Peyer's patch (tissue), 4 donors: ENCODE measurements at places on chromosomes 1 and 21. TPM values are rescaled to one million over a fixed set of nuclear protein-coding genes. Genes with fewer than 3 reads are reported as not detected.

OR10J4 gene
- not detected for total RNA-seq

CD52 gene
- 4.9 TPM for total RNA-seq

DNA sequence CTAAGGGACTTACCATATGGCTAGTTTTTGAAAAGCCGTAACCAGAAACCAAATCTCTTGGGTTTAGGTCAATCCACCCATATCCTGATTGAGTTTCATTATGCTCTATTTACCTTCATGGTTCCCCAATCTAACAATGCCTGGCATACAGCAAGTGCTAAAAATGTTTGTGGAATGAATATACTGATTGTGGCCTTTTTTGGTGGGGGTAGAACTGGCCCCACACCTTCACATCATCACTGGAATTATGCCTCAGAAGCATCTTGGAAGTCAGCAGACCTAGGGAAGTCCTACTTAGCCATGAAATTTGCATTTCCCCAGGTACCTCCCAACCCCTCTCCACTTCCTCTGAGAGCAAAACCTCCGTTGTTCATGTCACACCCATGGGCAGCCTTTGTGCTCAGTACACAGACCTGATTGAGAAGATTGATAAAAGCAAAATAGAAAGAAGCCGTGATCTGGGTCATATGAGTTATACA lies 17.8 kb upstream of the SLAMF1 start:
- DNase-seq = peak; percentile 57
- no peak overlapping the region for H3K4me3 ChIP-seq
- H3K27ac ChIP-seq = peak overlapping the region; percentile 24

DNA sequence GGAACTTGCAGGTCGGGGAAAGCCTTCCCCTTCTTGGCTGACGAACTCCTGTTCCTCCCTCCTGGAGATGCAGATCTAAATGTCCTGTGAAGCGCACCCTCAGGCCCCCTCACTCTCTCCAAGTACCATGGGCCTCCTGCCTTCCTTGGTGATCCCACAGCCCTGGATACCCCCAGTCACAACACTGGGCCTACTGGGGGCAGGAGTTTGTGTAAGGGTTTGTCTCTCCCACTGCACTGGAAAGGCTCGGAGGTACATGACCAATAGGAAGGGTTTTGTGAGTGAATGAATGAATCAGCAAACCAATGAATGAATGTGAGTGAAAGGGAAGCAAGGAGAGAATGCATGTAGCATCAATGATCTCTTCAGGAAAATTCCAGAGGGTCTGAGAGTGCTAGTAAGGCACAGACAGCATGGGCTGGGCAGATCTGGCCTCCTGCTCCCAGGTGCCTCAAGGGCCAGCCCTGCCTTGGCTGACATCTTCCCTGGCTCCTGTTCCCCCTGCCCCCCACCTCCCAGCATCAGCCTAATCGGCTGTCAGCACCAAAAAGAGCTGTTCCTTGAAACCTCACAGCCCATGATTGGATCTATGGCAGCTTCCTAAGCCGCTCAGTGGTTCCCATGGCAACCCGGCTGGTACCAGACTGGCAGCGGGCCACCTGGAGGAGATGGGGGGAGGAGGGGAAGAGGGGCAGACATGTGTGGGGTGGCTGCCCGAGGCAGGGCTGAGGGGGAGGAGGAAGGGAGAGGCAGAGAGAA lies 95.8 kb downstream of the VWA5B1 start:
- H3K4me1 ChIP-seq = no peaks in the 10 kb centered on the region
- no peak overlapping the region for H3K4me3 ChIP-seq
- peaks cover 3% of the 10 kb centered on the region for H3K27me3 ChIP-seq
- H3K36me3 ChIP-seq = no peaks in the 10 kb centered on the region

DNA sequence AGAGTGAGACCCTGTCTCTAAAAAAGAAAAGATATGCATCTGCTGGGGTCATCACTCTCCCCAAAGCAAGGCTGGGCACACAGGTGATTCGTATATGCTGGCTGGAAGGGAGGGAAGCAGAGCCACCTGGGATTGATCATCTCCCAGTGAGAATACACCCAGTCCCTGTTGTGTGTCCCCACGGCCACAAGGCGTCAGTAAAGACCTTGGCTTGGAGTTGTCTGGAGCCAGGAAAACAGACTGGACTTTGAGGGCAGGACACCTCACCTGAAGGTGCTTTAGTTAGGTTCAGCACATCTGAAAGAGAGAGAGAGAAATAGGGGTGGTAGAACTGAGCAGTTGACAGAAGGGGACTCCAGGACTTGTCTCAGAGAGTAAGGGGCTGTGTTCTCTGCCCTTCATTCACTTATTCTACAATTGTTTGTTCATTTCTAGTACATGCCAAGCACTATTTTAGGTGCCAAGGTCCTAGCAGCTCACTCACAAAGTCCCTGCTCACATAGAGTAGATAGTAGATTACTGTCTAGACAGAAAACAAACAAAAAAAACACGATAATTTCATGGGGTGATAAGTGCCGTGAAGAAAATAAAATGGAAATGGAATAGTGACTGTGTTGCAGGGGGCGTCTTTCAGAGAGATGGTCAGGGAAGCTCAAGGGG lies 13.5 kb downstream of the CITED4 start:
- no peaks in the 10 kb centered on the region for H3K4me1 ChIP-seq
- no peak overlapping the region for H3K4me3 ChIP-seq
- H3K27me3 ChIP-seq = no peaks in the 10 kb centered on the region
- H3K27ac ChIP-seq = no peak overlapping the region

GRCh38 chr1:24899581-24900485 lies 30.2 kb downstream of the RUNX3 start:
- DNase-seq = no peak
- H3K27ac ChIP-seq = no peak overlapping the region
- H3K4me3 ChIP-seq = no peak overlapping the region

DNA sequence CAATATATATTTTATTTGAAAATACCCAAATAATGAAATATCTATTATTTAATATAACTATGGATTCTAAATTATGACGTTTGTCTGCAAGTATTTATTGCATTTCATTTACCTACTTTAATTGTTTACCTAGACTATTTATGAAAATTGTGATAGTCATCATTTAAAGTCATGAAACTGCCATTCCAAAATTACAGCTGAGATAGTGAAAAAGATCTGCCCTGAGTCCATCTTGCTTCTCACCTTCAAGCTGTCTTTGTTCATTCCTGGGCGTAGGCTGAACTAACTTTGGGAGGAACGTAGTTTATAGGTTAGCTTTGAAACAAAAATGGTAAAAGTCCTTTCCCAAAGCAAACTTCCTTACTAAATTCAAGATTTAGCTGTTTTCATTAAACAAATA lies 12.4 kb upstream of the HPDL start:
- H3K27ac ChIP-seq = no peak overlapping the region
- no peaks in the 10 kb centered on the region for H3K27me3 ChIP-seq
- no peak overlapping the region for H3K4me3 ChIP-seq
- no peaks in the 10 kb centered on the region for H3K4me1 ChIP-seq
- no peaks in the 10 kb centered on the region for H3K36me3 ChIP-seq
